ENCODE measurements at places on chromosomes 2 and 18.

GRCh38 chr2:113357071-113357470 is 78.3 kb upstream of the PAX8 start:
- DNase-seq: no peak

- DNase-seq: no peak
Measured at GRCh38 chr2:78077633-78078032, 555.5 kb upstream of the LRRTM4 start.

DNA sequence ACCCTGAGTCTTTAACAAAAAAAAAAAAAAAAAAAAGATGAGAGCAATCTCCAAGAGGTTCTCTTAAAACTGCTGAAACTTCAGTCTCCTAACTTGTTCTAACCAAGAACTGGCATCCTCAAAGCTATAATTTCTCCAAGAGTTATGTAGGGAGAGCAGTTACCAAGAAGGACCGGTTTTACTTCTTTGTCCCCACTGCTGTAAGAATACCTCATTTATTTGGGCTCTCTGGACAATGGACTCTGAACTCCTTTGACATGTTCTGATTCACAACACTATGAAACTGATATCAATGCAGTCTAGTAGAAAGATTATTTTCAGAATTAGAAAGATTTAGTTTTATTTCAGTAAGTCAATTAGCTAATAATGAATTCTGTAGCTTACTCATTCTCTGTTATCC is 84.5 kb upstream of the DTNB start:
- no peak for DNase-seq

DNA sequence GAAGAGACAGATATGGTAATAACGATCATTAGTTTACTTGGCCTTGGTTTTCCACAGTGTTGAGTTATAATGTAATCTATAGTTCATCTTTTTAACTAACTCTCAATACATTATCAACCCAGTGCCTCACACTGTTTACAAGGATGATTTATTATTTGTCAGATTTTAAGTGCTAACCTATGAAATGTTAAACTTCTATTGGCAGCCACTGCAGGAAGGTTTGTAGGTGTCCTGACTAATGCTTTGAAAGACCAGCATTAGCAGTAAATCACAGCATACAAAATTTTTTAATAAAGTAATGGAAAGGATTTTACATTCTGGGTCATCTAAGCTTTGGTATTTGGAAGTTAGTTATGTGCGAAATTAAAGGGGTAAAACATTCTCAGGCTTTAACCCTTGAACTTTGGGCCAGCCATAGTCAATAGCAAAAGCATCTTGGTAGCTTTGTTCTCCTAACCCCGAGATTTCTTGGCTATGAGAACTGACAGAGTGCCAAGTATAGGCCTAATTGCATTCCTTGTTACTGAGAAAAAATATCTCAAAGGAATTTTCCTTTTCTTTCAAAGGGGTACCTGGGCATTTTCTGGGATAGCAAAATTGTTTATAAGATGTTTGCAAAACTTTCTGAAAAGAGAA is 30.6 kb downstream of the SPATS2L start:
- peak; percentile 29 for DNase-seq

All from amniotic epithelial cell (primary cell).